Kidney epithelial cell (primary cell): ENCODE measurements at places on chromosomes 5 and 9.

- DNase-seq: no peak
Measured at GRCh38 chr9:106928350-106928749, 65.4 kb downstream of the ZNF462 start.

- no peak for DNase-seq
Measured at GRCh38 chr5:148730270-148730669, 75.9 kb upstream of the HTR4 start.

- DNase-seq: no peak
Measured at GRCh38 chr5:116848954-116849581, 274.4 kb upstream of the SEMA6A start.

DNA sequence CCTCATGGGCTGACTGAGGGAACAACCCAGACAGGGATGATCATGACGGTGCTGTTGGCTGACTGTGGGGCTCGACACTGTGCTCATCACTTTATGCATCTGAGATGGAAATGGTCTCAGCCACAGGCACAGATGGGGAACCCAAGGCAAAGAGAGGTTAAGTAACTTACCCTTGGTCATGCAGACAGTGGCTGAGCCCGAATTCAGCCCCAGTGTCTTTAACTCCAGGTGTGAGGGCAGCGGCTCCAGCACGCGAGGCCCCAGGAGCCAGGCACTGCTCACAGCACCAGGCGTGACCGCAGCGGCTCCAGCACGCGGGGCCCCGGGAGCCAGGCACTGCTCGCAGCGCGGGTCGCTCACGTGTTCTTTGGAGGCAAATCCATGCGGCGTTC, 45.3 kb upstream of the FCN1 start:
- no peak for DNase-seq

- DNase-seq: no peak
Measured at GRCh38 chr9:26781906-26782305, 110.7 kb downstream of the CAAP1 start.

GRCh38 chr9:35257986-35258659, 96.3 kb downstream of the UNC13B start:
- DNase-seq: no peak

- DNase-seq: no peak
Measured at GRCh38 chr5:77920359-77921058, 144.4 kb upstream of the TBCA start.

DNA sequence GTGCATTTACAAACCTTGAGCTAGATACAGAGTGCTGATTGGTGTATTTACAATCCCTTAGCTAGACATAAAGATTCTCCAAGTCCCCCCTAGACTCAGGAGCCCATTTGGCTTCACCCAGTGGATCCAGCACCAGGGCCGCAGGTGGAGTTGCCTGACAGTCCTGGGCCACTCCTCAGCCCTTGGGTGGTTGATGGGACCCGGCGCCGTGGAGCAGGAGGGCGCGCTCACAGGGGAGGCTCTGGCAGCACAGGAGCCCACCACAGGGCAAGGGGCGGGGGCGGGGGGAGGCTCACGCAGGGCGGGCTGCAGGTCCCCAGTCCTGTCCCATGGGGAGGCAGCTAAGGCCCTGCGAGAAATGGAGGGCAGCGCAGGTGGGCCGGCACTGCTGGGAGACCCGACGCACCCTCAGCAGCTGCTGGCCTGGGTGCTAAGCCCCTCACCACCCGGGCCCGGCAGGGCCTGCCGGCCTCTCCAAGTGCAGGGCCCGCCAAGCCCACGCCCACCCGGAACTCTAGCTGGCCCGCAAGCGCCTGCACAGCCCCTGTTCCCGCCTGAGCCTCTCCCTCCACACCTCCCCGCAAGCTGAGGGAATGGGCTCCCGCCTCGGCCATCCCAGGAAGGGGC, 613.5 kb downstream of the TLE4 start:
- no peak for DNase-seq

- DNase-seq: peak; percentile 9
Measured at GRCh38 chr9:79477955-79478771, 93.6 kb upstream of the TLE4 start.

- DNase-seq: peak; percentile 75
Measured at GRCh38 chr5:15992918-15993317, 186.7 kb downstream of the MARCHF11 start.

DNA sequence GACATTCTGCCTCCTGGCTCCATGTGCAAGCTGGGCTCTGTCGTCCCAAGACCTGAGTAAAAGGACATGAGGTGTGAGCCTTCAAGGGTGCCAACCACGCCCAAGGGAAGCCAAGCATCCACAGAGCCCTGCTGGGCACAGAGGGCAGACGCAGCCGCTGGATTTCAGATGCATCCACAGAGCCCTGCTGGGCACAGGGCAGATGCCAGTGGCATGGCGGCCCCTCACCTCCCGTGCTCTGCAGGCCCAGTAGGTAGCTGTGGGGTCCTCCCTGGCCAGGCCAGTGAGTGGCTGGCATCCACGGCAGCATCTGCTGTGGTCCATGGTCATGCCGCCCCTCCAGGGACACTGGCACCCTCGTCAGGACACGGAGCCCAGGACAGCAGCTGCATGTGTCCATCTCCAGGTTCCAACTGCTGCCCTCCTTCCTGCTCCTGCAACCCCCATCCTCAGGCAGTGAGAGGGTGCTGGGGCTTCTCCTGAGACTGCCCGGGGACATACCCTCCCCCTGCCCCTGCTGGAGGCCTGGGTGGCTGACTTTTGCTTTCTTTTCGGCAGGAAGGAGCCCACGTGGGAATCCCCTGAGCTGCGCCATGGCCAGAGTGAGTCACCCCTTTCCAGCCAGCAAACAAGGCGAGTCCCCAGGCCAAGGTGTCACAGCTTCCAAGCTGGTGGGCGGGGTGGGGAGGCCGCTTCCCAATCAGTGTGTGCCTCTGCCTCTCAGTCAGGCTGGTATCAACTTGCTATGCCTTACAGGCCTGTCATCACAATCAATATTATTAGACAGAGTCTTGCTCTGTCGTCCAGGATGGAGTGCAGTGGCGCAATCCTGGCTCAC, 4.0 kb upstream of the TRAF2 start:
- DNase-seq: peak; percentile 63

- DNase-seq: no peak
Measured at GRCh38 chr5:130964231-130965202, 200.5 kb downstream of the HINT1 start.

DNA sequence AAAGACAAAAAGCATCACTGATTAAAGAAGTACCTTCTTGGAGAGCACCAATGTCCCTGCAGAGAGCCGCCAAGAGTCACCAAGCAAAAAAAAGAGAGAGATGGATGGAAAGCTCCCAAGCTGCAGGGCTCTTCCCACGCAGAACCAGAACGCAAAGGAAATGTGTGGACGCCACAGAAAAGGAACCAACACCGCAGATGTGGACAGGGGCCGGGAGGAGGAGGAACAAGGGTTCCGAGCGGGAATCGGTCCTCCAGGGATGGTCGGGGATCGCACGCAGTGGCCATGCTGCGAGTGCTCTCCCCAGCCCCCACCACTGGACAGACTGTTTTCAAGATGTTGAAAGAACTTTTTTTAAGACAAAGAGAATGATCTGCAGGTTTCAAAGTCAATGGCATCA, 40.2 kb upstream of the ZNF354A start:
- DNase-seq: no peak

DNA sequence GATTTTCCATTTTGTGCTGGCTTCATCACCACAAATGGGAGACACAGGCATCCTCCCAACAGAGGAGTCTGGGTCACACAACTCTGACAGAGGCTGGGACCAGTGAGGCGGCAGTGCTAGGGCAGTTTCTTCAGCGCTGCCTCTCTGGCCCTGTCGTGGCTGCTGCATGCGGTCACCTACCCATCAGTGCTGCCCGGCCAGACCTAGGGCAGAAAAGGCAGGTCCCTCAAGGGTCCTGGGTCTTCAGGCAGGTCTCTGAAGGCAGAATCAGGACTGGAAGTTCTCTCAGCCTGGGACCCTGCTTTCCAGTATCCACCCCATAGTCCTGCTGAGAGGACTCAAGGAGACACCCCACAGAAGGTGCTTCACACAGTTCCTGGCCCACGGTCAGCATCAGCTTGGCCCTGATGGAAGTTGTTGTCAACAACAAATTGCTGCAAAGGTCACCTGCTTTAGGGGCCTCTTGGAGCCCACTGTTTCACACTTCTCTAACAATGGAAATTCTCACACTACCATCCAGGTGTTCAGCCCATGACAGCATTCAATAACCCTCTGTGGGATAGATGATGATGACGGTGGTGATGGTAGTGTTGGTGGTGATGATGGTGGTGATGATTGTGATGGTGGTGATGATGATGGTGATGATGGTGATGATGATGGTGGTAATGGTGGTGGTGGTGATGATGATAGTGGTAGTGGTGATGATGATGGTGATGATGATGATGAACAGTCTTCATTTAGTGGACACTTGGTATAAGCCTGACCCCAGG, 146.4 kb upstream of the PPP1R26 start:
- DNase-seq: no peak

GRCh38 chr9:94760660-94761059, 34.2 kb downstream of the AOPEP start:
- no peak for DNase-seq

DNA sequence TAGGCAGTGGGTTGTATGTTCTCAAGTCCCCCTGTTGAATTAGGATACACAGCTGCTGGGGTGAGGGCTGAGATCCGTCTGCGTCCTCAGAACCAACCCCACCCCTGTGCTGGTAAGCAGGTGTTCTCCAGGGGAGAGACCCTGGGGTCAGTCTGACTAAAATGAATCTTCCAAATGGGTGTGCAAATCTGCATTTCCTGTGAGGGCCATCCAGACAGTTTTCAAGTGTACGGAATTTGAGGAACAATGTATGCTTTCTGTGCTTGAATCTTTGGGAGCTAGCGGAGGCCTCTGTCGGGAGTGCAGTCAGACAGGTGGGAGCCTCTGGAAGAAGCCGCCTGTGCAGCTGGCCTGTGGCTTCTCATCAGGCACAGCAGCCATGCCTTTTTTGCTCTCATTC, 122.9 kb downstream of the MACROH2A1 start:
- DNase-seq: no peak

GRCh38 chr5:92527311-92528078, 1053.5 kb downstream of the NR2F1-AS1 start:
- DNase-seq: no peak

GRCh38 chr5:139985733-139986132, 57.4 kb downstream of the NRG2 start:
- DNase-seq: peak; percentile 82

DNA sequence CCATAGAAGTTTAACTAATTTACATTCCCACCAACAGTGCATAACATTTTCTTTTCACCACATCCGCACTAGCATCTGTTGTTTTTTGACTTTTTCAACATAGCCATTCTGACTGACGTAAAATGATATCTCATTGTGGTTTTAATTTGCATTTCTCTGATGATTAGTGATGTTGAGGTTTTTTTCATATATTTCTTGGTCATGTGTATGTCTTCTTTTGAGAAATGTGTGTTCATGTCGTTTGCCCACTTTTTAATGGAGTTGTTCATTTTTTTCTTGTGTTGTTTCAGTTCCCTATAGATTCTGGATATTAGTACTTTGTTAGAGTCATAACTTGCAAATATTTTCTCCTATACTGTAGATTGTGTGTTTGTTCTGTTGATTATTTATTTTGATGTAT, 163.4 kb downstream of the FER start:
- DNase-seq: no peak

GRCh38 chr9:134748591-134748990, 107.0 kb downstream of the COL5A1 start:
- DNase-seq: no peak

DNA sequence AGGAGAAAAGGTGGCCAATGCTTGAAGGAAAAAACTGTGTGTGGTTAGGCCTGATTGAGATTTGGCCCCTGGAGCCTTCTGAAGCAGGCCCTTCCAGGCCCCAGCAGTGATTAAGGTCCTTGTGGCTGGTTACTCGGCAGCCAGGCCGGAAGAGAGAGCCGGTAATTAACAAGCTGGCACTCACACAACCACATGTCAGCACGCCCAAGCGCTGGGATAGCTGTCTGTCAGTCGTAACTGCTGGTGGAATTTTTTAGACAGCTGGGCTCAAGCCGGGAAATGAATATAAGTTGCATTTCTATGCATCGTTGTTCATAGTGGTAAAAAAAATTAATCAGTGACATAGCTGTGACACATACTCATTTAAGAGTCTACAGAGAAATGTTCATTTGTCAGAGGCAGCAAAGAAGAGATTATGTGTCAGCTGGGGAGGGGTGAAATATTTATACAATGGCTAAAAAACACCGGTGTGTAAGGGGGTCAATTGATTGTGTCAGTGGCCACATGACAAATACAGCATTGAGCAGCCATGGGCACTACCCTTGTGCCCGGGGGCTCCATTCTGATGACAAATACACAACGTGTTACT, 13.7 kb upstream of the ARAP3 start:
- no peak for DNase-seq

DNA sequence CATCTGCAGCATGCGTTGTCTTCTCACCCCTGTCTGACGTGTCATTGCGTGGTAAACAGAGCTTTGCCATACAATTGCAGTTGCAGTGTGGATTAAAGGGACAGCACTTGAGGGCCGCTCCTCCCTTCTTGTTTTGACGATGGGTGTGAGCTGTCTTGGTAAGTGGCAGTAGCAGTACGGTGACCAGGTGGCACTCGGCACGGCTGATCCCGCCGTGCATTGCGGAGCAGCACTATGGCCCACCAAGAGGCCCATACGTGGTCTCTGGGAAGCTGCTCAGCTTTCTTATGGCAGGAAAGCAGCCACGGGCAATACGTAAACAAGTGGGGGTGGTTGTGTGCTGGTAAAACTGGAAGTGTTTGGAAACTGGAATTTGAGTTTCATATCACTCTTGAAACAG, 25.1 kb downstream of the EHMT1 start:
- no peak for DNase-seq

DNA sequence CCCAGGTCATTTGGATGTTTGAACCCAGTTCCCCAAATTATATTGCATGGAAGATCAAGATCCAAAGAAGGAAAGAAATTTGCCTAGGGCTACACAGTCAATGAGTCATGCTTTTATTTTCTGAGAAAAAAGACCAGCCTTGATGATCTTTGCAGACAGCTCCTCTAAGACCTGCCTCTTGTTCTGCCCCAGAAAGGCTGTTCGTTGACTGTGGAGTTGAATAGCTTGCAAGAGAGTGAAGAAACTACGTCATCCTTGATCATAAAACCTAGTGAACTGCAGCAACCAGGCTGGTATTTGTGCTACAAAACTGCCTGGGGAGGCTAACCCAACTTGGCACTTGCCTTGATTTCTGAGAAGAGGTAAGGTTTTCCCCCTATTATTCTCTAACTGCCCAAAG, 263.9 kb downstream of the PAPPA start:
- peak; percentile 96 for DNase-seq

DNA sequence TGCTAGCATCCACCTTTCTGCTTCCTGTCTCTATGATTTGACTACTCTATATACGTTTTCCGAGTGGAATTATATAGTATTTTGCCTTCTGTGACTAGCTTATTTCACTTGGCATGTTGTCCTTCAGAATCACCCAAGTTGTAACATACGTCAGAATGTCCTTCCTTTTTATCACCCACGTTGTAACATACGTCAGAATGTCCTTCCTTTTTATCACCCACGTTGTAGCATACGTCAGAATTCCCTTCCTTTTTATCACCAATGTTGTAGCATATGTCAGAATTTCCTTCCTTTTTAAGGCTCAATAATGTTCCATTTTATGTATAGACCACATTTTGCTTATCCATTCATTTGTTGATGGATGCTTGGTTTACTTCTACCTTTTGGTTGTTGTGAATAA, 22.9 kb upstream of the TAS2R1 start:
- DNase-seq: no peak

GRCh38 chr5:68139611-68140441, 75.7 kb upstream of the PIK3R1 start:
- DNase-seq: no peak
